ENCODE measurements at places on chromosomes 6 and 20. TPM values are rescaled to one million over a fixed set of nuclear protein-coding genes. Genes with fewer than 3 reads are reported as not detected.

CST2 gene
- total RNA-seq: not detected

WFDC8 gene
- not detected for total RNA-seq

ISM1 gene
- total RNA-seq: not detected

TRIM10 gene
- not detected for total RNA-seq

PNRC1 gene
- 63.5 TPM for total RNA-seq

TCP11 gene
- not detected for total RNA-seq

SIM1 gene
- total RNA-seq: not detected

OR2J2 gene
- not detected for total RNA-seq

HLA-G gene
- 0.62 TPM for total RNA-seq

CAGE1 gene
- not detected for total RNA-seq

RAB44 gene
- not detected for total RNA-seq

ADAM33 gene
- total RNA-seq: 0.62 TPM

CPXM1 gene
- total RNA-seq: not detected

SDC4 gene
- 93.3 TPM for total RNA-seq

PLA2G7 gene
- total RNA-seq: 0.41 TPM

OXT gene
- not detected for total RNA-seq

AARS2 gene
- total RNA-seq: 13.1 TPM

CENPB gene
- total RNA-seq: 154 TPM

VSX1 gene
- 0.21 TPM for total RNA-seq

RIPPLY2 gene
- total RNA-seq: 6.5 TPM

GTSF1L gene
- not detected for total RNA-seq

SFTA2 gene
- total RNA-seq: not detected

ZBP1 gene
- total RNA-seq: not detected

FOXA2 gene
- 28.0 TPM for total RNA-seq
